Melanocyte of skin (primary cell): ENCODE measurements at places on chromosomes 7 and 10. TPM values are rescaled to one million over a fixed set of nuclear protein-coding genes. Genes with fewer than 3 reads are reported as not detected.

Gene PPP1R3C
- 26.3 and 47.4 TPM in 2 replicates for total RNA-seq

Gene CFTR
- total RNA-seq, result under 0.01 TPM in 1 of 2 replicates, not detected in the other

Gene IDI2
- not detected in 2 replicates for total RNA-seq

Gene MCM10
- total RNA-seq, result 4.8 and 9.5 TPM in 2 replicates

Gene AP4M1
- 12.4 and 14.9 TPM in 2 replicates for total RNA-seq

Gene MYPN
- 0.33 and 0.93 TPM in 2 replicates for total RNA-seq

Gene ACSM6
- not detected in 2 replicates for total RNA-seq
